Astrocyte (in vitro differentiated cells and primary cell): ENCODE measurements at places on chromosomes 3 and 15.

GRCh38 chr3:3578718-3579117 lies 220.5 kb upstream of the LRRN1 start:
- no peaks in the 10 kb centered on the region for H3K27me3 ChIP-seq
- H3K27ac ChIP-seq, result no peak overlapping the region
- H3K36me3 ChIP-seq, result no peaks in the 10 kb centered on the region
- DNase-seq, result peak; percentile 10

GRCh38 chr3:50304601-50305000 lies 1.2 kb upstream of the HYAL1 start:
- H3K4me1 ChIP-seq, result peaks cover 8% of the 10 kb centered on the region
- H3K27ac ChIP-seq, result no peak overlapping the region
- no peak overlapping the region for H3K4me3 ChIP-seq
- H3K27me3 ChIP-seq, result no peaks in the 10 kb centered on the region
- DNase-seq, result no peak

DNA sequence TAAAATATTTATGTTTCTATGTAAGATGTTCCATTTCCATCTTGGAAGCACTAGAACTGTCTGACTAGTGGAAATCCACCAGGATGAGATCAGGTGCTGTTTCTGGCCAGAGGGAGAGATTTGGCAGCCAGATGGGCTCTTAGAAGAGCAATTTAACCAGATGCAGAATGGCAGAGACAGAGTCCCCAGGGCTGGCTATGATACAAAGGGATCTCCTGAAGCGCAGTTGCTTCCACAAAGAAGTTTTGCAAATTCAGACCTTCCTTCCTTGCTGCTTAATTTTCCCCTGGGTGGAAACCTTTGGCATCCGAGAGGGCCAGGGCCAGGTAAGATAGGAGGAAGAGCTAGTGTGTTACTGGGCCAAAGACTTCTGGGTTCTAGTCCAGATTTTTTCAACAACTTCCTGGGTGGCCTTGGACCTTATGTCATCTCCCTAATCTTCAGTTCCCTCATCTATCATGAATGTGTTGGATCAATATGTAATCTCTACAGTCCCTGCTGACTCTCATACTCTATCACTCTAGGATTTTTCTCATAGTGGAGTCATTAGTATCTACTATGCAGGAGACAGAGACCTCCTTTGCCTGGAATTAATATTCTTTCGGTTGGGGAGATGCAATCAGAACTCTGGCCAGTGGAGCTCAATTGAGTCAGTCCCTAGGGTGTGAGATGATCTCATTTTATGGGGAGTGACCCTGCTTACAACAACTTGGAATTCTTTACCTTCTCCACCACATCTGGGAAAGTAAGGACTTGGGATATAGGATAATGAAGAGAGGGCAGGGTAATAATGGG lies 41.1 kb upstream of the NDUFB4 start:
- H3K4me1 ChIP-seq, result peaks cover 17% of the 10 kb centered on the region
- H3K36me3 ChIP-seq, result no peaks in the 10 kb centered on the region
- H3K4me3 ChIP-seq, result no peak overlapping the region
- no peak for DNase-seq

GRCh38 chr3:122104515-122105194 lies 49.5 kb downstream of the CD86 start:
- H3K4me1 ChIP-seq, result no peaks in the 10 kb centered on the region
- H3K27ac ChIP-seq, result no peak overlapping the region
- no peaks in the 10 kb centered on the region for H3K36me3 ChIP-seq
- no peak overlapping the region for H3K4me3 ChIP-seq
- no peak for DNase-seq
- H3K27me3 ChIP-seq, result no peaks in the 10 kb centered on the region

- no peaks in the 10 kb centered on the region for H3K36me3 ChIP-seq
- peak; percentile 66 for DNase-seq
- H3K4me3 ChIP-seq, result no peak overlapping the region
- no peak overlapping the region for H3K27ac ChIP-seq
These were observed 62.5 kb downstream of the CBLB start for GRCh38 chr3:105806359-105806758.

DNA sequence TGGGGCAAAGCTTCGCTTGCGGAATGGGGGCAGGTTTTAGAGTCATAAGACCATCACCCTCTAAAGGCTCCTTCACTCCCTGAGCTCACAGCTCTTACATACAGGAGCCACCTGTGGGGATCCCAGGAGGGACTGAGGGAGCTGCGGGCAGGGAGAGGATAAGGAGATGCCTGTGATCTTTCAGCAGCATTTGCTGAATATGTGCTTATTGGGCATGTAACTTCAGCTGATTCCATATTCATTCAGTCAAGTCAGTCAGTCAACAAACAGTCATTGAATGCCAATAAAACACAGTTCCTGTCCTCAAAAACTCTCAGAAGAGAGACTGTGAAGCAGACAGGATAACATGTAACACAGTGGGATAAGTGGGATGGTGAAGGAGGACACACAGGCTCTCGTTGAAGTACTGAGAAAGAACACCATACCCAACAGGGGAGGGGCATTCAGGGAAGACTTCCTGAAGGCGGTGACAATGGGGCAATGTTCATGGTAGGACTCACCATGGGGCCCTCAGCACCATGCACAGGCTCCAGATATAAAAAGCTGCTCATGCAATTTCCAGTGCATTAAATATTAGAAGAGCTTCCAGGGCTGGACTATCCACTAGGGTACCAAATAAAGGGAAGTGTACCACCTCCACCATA lies 240.9 kb downstream of the UACA start:
- H3K4me3 ChIP-seq, result no peak overlapping the region
- no peak overlapping the region for H3K27ac ChIP-seq
- no peaks in the 10 kb centered on the region for H3K36me3 ChIP-seq

- no peaks in the 10 kb centered on the region for H3K36me3 ChIP-seq
- no peak for DNase-seq
- H3K27ac ChIP-seq, result no peak overlapping the region
These were observed 56.0 kb upstream of the LCTL start for GRCh38 chr15:66621491-66622467.

GRCh38 chr3:31213869-31214486 lies 318.7 kb upstream of the STT3B start:
- H3K36me3 ChIP-seq, result no peaks in the 10 kb centered on the region
- no peak for DNase-seq
- no peak overlapping the region for H3K27ac ChIP-seq
- no peak overlapping the region for H3K4me3 ChIP-seq
- peaks cover 8% of the 10 kb centered on the region for H3K4me1 ChIP-seq

DNA sequence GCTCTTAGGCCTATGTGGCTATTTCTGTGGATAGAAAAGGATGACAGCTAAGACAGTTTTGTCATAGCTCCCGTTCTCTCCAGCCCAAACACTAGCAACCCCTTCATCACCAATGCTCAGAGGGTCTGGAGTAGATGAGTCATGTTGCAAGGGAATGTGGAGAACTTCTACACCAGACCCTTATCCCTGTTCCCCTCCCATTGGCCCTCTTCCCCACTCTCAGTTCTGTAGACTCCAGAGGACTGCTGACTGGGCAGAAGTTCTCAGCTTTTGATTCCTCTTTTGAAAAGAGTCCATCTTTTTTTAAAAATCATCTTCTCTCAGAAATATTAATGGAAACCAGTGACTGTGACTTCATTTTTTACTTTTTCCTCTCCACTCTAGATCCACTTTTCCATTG lies 2.4 kb upstream of the MYZAP start:
- no peak overlapping the region for H3K27ac ChIP-seq
- H3K36me3 ChIP-seq, result no peaks in the 10 kb centered on the region
- H3K4me3 ChIP-seq, result no peak overlapping the region
- H3K27me3 ChIP-seq, result peaks cover 17% of the 10 kb centered on the region
- no peak for DNase-seq
- H3K4me1 ChIP-seq, result no peaks in the 10 kb centered on the region

GRCh38 chr15:57455929-57456328 lies 79.6 kb downstream of the CGNL1 start:
- H3K4me3 ChIP-seq, result no peak overlapping the region
- H3K27me3 ChIP-seq, result no peaks in the 10 kb centered on the region
- no peaks in the 10 kb centered on the region for H3K4me1 ChIP-seq
- no peaks in the 10 kb centered on the region for H3K36me3 ChIP-seq
- DNase-seq, result no peak

DNA sequence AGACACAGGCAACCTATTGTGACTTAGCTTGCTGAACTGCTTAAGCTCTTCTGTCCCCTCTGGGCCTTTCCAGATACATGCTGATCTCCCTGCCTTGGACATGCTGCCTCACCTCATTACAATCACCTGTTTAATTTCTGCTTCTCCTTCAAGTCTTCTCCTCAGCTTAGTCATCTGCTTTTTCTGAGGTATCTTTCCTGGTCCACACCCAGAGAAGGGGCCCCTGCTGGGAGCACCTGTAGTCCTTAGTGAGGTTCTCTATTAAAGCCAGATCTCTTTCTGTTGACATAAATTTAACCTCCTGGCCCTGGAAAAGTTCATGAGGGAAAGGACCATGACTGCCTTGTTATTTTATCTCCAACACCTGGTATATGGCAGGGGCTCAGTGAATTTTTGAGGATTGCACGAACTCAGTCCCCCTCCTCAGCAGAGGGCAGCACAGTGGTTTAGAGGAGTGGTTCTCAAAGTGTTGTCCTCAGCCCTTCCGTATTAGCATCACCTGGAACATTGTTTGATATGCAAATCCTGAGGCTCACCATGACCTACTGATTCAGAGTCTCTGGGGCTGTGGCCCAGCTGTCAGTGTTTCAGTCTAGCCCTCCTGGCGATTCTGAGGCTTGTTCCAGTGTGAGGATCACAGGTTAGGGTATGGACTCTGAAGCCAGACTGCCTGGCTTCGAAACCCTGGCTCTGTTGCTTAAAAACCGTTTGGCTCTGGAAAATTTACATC lies 12.7 kb downstream of the COL6A6 start:
- H3K36me3 ChIP-seq, result no peaks in the 10 kb centered on the region
- DNase-seq, result no peak
- no peak overlapping the region for H3K27ac ChIP-seq
- no peak overlapping the region for H3K4me3 ChIP-seq
- H3K27me3 ChIP-seq, result no peaks in the 10 kb centered on the region

DNA sequence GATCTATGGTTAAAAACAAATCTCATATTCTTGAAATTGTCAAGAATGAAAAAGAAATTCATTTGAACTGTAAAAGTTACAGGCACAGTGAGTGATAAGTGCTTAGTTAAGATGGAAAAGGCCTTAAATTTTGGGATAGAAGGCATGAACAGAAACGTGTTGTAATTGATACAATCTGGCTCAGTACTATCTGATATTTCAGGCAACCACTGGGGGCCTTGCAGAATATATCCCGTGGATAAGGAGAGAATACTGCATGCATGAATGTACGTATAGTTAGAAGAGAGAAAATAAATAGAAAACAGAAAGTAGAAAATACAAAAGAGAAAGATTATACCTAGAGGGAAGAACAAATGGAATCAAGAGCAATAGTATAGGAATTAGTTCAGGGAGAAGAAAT lies 741.4 kb upstream of the CCDC54 start:
- peaks cover 10% of the 10 kb centered on the region for H3K4me1 ChIP-seq
- no peak for DNase-seq
- no peaks in the 10 kb centered on the region for H3K27me3 ChIP-seq
- H3K4me3 ChIP-seq, result no peak overlapping the region
- no peaks in the 10 kb centered on the region for H3K36me3 ChIP-seq
- peak overlapping the region; percentile 66 for H3K27ac ChIP-seq

GRCh38 chr15:74625693-74626092 lies 10.1 kb downstream of the CLK3 start:
- no peak for DNase-seq
- H3K4me3 ChIP-seq, result no peak overlapping the region
- H3K4me1 ChIP-seq, result no peaks in the 10 kb centered on the region
- H3K27ac ChIP-seq, result no peak overlapping the region
- no peaks in the 10 kb centered on the region for H3K27me3 ChIP-seq
- H3K36me3 ChIP-seq, result peaks cover 77% of the 10 kb centered on the region

DNA sequence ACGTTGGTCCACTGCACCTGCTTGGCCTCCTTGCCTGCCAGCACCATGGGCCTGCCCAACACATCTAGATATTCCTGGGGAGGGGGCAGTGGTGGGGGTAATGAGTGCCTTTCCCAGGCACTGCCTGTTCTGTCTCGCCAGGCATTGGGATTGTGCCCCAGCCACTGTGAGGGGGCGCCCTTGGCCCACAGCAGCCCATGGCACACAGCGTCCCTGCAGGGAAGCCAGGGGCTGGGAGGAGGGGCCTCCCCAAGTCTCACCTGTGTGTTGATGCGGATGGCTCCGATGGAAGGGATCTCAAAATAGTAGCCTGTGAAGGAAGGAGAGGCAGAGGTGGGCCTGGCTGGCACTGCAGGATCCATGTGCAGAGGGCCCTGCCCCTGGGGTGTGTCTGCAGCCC lies 18.7 kb upstream of the TMEM115 start:
- H3K27ac ChIP-seq, result no peak overlapping the region
- H3K4me3 ChIP-seq, result no peak overlapping the region
- DNase-seq, result no peak
- no peaks in the 10 kb centered on the region for H3K36me3 ChIP-seq
- peaks cover 2% of the 10 kb centered on the region for H3K27me3 ChIP-seq

DNA sequence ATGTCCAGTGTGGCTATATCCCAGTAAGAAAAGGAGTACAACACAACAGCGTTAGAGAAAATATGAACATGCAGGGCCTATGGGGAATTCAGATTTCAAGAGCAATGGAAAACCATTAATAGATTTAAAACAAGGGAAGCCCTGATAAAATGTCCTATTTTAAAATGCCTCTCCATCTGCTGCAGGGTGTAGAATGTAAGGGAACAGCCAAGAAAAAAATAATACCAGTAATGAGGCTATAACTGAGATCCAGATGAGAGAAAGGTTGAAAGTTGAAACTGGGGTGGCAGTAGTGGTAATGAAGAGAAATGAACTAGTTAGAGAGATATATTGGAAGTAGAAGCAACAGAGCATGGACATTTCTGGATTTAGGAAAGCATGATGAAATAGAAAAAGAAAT lies 226.1 kb downstream of the KCNMB2 start:
- no peaks in the 10 kb centered on the region for H3K4me1 ChIP-seq
- H3K27me3 ChIP-seq, result no peaks in the 10 kb centered on the region
- H3K4me3 ChIP-seq, result no peak overlapping the region
- no peak for DNase-seq
- H3K27ac ChIP-seq, result no peak overlapping the region
- H3K36me3 ChIP-seq, result no peaks in the 10 kb centered on the region

- H3K27ac ChIP-seq, result no peak overlapping the region
- peaks cover 23% of the 10 kb centered on the region for H3K4me1 ChIP-seq
- H3K36me3 ChIP-seq, result peaks cover 10% of the 10 kb centered on the region
- peak; percentile 50 for DNase-seq
- H3K27me3 ChIP-seq, result no peaks in the 10 kb centered on the region
- no peak overlapping the region for H3K4me3 ChIP-seq
These were observed 161.2 kb downstream of the ALCAM start for GRCh38 chr3:105527949-105528348.

- no peak overlapping the region for H3K27ac ChIP-seq
- H3K4me3 ChIP-seq, result no peak overlapping the region
- no peaks in the 10 kb centered on the region for H3K27me3 ChIP-seq
These were observed 384.7 kb downstream of the PDCD6IP start for GRCh38 chr3:34183114-34183513.
